Erythroblast (primary cell): ENCODE measurements at places on chromosomes 2 and 18.
A peak's percentile ranks its signal among the peaks of the same experiment; 100 is the strongest.

- DNase-seq: no peak
These were observed 28.9 kb upstream of the RAMP1 start for GRCh38 chr2:237830522-237830921.

- no peak for DNase-seq
These were observed 132.7 kb upstream of the XPO1 start for GRCh38 chr2:61670591-61671501.

- DNase-seq: no peak
These were observed 3.5 kb downstream of the RHOB start for GRCh38 chr2:20450201-20450999.

DNA sequence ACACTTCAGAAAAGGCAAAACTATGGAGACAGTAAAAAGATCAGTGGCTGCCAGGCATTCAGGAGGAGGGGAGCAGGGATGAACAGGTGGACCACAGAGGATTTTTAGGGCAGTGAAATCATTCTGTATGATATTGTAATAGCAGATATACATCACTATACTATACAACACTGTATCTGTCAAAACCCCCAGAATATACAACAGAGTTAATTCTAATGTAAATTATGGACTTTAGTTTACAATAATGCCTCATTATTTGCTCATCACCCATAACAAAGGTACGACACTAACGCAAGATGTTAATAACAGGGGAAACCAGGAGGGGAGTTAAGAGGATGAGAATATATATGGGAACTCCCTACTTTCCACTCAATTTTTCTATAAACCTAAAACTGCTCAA lies 28.8 kb downstream of the MAP3K2 start:
- DNase-seq: no peak

DNA sequence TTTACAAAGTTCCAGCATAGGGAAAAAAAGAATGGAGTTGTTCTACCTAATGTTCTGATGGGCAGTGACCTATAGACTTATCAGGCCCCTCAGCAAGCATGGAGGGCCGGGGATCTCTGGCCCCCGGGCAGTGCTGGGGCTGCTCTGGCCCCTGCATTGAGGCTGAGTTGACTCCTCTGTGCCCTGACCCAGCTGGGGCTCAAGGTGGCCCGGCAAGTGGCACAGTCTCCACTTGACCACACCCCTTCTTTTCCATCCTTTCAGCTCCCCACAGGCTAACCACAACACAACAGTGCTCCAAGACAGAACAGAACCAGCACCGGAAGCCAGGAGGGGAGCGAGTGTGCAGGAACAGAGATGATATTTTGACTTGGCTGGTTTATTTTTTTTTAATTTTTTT lies 19.9 kb downstream of the TOGARAM2 start:
- DNase-seq: no peak

GRCh38 chr18:40124107-40124506 lies 1830.9 kb upstream of the PIK3C3 start:
- DNase-seq: no peak

DNA sequence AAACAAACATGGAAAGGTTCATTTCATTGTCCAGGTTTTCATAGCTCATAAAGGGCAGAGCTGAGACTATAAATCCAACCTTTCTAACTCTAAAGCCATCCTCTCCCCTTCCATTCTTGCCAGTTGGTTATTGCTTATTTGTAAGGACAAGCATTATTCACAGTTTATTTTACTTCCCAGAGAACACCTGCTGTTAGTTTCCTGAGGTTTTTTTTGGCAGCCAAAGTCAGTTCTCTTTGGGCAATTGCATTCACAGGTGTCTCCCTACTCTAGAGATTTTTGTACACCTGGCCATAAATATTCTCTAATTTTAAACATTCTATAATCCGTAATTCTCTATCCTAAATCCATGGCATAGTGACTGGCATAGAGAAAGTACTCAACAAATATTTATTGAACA lies 87.3 kb upstream of the SPHKAP start:
- no peak for DNase-seq

- no peak for DNase-seq
These were observed 88.0 kb downstream of the TCF7L1 start for GRCh38 chr2:85221067-85221691.

GRCh38 chr2:203913947-203914346 lies 22.6 kb upstream of the ICOS start:
- DNase-seq: no peak

DNA sequence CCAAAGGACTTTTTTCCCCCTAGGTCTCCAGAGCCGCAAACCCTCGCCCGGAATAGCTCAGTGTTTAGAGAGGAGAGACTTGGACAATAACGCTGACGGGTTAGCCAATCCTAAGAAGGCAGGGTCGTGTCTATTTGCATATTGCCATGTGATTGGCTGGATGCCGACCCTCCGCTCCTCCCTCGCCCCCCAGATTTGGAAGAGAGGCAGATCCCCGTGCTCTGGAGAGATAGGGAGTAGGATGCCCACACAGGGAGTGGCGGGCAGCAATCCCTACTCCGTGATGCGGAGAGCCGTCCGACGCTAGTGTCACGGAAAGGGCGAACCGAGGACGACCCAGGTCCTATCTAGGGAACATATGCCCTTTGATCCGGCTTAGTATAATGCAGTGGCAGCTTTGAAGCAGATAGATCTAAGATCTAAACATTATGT lies 1.4 kb downstream of the WNT6 start:
- DNase-seq: no peak

DNA sequence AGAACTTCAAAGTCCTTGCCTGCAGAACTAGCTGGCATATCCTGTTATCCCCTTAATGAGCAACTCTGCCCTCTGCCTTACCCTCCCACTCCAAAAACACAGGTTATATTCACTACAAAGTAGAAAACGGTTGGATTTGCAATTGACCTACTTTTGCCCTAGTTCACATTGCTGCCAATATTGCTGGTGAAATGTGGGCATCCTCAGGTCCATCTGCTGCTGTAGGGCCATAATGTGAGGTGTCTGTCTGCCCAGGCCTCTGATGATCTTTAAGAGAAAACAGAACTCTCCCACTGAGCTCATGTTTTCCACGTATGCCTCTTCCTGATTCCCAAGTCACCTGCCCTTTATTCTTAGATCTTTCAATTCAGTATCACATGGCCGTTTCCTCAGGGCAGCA lies 294.0 kb upstream of the CDH20 start:
- DNase-seq: no peak

- DNase-seq: no peak
These were observed 24.4 kb downstream of the MRPL33 start for GRCh38 chr2:27795868-27796277.

- no peak for DNase-seq
These were observed 817.9 kb downstream of the SOCS6 start for GRCh38 chr18:71106701-71107100.

DNA sequence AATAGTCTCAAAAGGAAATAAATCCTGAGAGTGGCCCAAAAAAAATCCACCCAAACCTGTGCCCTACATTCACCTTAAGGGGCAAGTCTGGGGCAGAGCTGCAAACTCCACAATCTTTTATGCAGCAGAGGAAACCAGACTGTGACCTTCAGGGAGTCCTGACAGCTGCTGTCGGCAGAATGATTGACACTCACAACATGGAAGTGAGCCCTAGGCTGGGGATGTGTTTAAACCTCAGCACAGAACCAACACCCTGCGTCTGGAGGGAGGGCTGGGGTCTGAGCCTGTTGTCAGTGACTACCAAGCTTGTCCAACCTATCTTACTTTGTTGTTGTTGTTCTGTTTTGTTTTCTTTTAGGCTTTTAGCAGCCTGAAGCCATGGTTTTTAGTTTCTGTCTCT lies 39.6 kb downstream of the CRACDL start:
- DNase-seq: no peak

DNA sequence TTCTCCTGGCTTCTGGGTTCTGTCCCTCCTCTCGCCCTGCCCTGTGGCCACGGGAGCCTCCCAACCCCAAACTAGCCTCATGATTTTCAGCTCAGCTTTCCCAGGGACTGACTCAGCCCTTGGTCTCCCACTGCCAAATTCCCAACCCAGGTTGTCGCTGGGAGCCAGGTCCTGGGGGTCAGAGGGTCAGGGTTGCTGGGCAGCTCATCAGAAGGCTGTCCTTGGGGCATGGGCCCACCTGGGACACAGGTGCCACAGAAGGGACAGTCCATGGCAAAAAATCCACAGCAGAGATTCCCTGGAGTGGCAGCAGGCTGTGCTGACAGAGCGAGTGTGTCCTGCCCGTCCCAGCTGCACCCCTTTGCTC lies 180.4 kb downstream of the TWIST2 start:
- no peak for DNase-seq

DNA sequence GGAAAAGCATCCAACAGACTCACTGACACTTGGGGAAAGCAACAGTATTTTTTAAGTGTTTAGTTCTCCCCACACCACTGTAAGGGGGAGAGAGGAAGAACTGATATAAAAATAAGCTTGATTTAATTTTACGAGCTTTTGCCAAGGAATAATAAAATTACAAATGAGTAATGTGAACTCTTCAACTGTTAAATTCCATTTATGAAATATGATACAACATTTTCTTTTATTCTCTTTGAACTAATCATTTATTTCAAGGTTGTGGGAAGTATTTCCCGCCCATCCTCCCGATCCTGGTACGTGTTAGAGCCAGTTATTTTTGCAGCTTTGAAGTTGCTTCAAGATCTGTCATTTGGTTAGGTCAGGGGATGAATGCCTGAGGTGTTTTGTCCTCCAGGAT lies 35.2 kb downstream of the WDPCP start:
- no peak for DNase-seq

GRCh38 chr2:65165558-65165957 lies 35.7 kb upstream of the RAB1A start:
- no peak for DNase-seq

GRCh38 chr18:63848159-63848558 lies 39.3 kb upstream of the SERPINB2 start:
- peak; percentile 59 for DNase-seq

- no peak for DNase-seq
These were observed 77.2 kb upstream of the TXNDC2 start for GRCh38 chr18:9808295-9809241.

GRCh38 chr18:26546170-26546874 lies 2.0 kb downstream of the KCTD1 start:
- DNase-seq: no peak

DNA sequence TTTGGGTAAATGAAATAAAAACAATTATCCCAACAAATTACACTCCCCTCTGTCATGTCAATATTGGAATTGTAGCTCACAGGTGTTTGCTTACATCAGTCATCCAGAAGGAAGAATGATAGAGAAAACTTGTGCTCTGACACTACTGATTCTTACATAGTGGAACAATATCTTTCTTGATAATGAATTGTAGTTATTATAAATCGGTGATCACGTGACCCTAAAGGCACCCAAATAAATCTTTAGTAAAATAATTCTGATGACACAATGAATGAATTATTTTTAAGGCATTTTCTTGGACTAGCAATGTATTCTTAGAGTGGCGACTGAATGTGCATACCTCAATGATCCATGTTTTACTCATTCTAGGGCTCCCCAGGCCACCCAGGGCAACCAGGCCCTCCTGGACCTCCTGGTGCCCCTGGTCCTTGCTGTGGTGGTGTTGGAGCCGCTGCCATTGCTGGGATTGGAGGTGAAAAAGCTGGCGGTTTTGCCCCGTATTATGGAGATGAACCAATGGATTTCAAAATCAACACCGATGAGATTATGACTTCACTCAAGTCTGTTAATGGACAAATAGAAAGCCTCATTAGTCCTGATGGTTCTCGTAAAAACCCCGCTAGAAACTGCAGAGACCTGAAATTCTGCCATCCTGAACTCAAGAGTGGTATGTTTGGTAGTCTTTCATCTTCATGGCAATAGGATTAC lies 34.5 kb downstream of the COL3A1 start:
- DNase-seq: no peak

- no peak for DNase-seq
These were observed 26.9 kb upstream of the COL6A3 start for GRCh38 chr2:237440819-237441281.

DNA sequence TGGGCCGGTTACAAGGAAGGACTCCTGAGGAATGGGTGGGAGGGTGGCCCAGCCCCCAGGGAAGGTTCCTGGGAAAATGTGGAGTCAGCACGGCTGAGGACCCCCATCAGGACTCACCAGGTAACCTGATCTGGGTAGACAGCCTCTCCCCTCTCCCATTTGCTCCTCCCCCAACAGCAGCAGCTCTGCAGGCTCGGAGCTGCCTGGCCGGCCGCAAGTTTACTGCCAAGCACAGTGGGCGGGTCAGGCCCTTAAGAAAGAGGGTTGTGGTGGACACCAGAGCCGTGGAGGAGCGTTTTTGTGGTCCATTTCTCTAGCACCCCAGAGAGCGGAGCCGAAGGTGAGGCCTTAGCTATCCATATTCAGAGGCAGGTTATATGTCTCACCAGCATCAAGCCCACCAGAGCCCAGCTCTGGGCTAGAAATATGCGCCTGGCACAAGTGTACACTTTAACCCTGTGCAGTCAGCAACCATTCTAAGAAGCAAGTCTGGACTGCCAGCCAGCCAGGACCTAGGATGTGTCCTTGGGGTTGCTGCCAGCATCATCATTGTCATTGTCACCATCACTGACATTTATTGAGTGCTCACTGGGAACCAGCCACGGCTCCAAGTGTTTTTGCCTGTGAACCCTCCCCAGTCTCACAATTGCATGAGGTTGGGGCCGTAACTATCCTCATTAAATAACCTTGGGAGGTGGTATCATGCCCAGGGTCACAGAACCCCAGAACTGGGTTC lies 190.1 kb downstream of the KLHL29 start:
- DNase-seq: no peak

GRCh38 chr2:207825045-207825954 lies 55.6 kb upstream of the FZD5 start:
- DNase-seq: no peak

DNA sequence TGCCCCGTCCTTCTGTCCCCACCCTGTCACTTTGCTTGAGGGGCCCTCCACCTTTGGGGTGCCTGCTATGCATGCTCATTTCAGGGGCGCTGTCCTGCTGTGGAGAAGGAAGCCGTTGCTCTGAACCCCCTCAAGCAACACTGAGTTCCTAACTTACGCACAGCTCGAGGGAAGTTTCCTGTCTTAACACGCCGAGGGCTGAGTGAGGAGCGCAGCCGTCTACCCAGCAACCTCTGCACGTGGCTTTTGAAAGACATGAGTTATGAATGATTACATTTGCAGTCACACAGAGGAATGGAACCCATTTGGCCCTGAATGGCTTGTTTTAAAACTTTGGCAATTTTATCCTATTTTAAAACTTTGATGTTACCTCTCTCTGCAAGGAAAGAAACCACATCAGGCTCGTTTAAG lies 14.0 kb downstream of the RAMP1 start:
- no peak for DNase-seq

DNA sequence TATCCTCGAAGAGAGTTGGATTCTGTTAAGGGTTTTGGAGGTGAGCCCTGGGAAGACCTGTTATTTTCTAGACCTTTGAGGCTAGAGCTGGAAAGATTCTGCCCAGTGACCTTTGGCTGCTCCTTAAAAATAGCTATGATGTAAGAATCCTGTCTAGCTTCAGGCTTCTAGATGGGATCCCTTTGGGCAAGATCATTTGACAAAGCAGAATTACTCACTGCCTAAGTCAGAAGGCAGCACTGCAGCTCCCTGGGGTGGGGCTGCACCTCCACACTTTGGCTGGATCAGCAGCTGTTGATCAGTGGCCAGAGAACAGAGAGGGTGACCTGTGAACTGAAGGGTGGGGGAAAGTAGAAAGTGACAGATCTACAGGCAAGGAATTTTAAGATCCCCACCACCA lies 103.8 kb downstream of the ASAP2 start:
- no peak for DNase-seq
